ENCODE measurements at places on chromosomes 5 and 9.
A peak's percentile ranks its signal among the peaks of the same experiment; 100 is the strongest.

- no peak for DNase-seq
Observed at GRCh38 chr5:53257806-53258373, 148.3 kb upstream of the MOCS2 start.

- no peak for DNase-seq
Observed at GRCh38 chr5:125120012-125120411, 373.6 kb upstream of the ZNF608 start.

DNA sequence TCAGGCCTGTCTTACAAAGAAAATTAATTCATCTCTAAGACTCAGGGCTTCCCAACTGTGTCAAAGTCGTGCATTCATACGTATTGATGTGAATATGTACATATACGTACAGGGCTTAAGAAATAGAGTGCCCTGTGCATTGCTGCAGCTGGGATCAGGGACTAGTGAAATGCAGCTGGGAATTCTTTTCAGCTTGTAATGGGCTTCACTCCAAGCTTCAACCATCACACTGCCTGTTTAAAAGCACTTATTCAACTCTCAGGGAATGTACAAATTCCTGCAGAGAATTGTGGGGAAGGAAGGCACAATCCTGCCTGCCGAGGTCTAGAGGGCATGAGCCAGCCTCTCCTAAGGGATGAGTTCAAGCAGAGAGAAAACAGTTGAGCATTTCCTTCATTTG, 59.6 kb upstream of the MAN2A1 start:
- DNase-seq: no peak

GRCh38 chr5:120790339-120790738, 326.2 kb downstream of the PRR16 start:
- DNase-seq: no peak

GRCh38 chr5:136998854-136999357, 500.2 kb downstream of the SPOCK1 start:
- no peak for DNase-seq

GRCh38 chr5:77170-77501, 14.8 kb upstream of the PLEKHG4B start:
- DNase-seq: no peak

GRCh38 chr9:5971740-5972139, 43.7 kb downstream of the RANBP6 start:
- peak; percentile 30 for DNase-seq

DNA sequence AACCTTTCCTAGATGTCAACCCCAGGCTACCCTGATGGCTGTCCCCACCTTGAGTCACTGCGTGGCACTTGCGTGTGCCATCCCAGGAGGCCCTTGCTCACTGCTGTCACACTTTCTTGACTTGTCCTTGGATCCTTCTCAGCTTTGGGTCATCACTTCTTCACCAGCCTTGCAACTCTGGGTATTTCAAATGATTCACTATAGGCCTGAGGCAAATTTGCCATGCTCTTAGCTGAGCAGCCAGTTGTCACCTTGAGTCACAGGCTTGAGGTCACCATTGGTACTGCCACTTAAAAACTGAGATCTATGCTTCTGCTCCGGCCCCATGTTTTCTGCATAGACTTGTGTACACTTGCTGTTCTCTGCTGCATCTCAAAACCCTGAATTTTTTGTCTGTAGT, 84.7 kb downstream of the BASP1 start:
- DNase-seq: no peak

- no peak for DNase-seq
Observed at GRCh38 chr5:154762261-154762660, 7.1 kb downstream of the LARP1 start.

DNA sequence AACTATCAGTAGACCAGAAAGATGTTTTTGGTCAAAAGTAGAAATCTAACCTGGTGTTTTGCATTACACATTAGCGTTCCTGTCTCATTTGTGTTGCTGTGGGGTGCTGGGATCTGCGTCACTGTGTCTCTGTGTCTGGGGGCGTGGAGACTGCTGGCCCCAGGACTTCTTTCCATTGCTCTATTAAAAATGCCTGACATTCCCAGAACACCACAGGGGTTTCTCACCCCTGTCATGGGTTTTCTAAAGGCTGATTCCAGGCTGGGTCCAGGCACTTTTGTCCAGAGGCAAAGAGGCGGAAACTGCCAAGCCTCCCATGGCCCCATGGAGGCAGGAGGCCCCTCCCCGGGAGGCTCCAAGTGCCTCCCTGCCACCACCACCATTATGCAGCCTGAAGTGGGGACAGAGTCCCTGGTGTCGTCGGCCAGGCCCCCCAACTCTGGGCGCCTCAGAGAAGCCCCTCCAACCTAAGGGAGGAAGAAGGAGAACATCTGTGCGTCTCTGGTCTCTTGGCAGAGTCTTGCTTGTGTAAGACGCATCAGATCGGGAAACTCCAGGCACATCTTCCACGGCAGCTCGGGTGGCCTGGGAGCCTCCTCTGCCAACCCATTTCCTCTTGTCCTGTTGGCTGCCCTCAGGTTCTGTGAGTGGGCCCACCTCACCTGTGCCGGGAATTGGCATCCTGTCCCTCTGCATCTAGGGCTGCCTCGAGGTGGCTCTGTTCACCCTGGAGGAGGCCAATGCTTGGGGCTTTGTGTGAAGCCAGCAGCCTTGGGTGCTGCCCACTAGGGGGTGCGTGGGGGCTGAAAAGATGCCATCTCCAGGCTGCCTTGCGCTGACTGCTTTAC, 13.8 kb upstream of the PLEKHG4B start:
- peak; percentile 66 for DNase-seq

GRCh38 chr5:37501152-37501551, 122.0 kb downstream of the WDR70 start:
- DNase-seq: no peak

DNA sequence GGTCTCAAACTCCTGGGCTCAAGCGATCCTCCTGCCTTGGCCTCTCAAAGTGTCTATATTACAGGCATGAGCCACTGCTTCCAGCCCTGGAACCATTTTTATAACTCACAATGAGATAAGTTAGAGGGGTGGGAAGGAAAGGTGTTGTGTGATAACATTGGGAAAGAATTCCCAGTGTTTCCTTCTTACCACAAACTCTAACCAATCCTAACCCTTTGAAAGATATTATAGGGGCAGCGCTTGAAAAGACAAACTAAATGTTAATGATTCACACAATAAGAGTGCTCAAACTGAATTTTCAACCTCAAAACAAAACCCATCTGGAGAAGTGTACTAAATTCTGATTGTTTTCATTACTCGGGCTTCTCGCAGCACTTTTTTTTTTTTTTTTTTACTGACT, 109.7 kb downstream of the TSSK1B start:
- DNase-seq: no peak

DNA sequence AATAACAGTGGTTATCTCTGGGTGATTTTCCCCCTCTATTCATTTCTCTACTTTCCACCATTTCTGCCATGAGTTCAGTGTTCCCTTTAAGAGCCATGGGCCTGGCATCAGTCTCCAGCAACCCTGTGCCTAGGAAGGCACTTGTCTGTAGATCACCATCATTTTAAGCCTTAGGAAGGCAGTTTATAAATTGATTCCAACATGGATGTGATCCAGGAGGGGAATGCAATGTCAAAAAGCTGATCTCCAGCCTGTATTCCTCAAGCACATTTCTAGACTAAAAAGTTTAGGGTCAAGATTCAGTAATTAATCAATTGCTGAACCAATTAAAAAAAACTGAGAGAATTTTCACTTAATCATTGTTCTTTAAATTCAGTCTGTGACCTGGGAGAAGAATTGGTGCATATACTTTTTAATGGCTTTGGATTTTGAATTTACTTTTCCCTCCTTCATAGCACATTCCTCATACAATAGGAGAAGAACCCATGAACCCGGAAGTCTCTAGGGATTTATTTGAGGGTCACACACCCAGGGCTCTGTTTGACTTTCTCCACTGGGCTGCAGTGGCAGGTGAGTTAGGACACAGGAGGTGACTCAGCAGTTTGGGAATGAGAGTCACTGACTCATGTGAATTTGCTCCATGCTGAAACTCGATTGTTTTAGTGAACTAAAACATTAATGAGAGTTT, 6.1 kb upstream of the ERMP1 start:
- DNase-seq: peak; percentile 58

GRCh38 chr5:117318528-117318927, 743.9 kb upstream of the SEMA6A start:
- no peak for DNase-seq

DNA sequence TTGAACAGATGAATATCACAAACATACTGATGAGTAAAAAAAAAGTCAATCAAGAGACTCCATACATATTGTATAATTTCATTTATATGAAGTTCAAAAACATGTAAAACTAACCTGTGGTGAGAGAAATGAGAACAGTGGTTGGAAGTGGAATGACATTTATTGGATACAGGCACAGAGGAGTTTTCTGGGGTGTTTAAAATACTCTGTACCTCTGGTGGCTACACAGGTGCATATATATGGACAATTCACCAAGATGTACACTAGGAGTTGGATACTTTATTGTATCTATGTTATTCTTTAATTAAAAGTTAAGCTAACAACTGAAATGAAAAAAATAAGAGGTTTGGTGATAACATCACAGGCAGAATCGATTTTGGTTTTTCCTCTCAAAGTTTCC, 14.1 kb downstream of the FOXD1 start:
- DNase-seq: no peak

DNA sequence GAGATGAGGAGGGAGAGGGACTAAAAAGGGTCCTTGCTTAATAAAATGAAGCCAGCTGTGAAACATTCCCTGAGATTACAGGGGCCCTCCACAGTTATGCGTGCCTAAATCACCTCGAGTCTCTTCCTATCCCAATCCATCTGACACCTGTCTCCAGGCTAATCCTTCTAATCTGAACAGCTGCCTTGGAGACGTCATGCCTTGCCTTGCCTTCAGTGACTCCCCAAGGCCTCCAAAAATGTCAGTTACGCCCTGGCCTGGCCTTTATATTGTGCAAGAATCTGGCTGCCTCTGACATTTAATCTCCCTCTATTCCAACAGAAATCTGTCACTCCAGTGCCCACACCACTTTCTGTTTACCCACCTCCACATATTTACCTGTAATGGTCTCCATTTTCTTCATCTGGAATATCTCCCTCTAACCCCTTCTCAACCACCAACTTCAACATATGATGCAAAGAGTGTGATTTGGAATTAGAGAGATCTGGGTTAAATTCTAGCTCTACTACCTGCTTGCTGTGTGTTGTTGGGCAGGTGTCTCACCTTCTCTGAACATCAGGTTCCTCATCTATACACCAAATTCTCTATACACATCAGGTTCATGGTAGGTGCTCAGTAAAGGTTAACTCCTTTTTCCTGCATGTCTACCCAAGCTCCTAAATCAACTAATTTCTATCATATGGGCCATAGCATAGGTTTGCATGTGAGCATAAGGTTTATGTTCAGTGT, 57.9 kb downstream of the PTCD2 start:
- DNase-seq: peak; percentile 40

DNA sequence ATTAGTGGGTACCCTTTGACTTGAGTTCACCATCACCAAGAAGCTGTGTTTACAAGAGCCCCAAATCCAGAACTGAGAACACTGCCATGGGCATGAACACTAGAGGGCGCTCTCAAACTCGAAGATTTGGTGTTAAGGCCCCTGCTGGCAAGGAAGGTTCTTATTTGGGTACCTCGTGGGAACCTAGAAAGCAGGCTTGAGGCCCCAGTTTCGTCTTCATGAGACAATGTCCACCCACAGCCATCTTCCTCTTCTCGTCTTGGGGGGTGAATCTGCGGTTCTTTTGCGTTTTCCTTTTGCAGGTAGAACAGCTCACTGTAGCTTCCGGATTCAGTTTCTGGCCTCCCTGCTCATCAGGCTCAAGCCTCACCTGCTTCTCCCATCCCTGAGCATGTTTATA, 184.0 kb downstream of the SEMA5A start:
- peak; percentile 30 for DNase-seq

DNA sequence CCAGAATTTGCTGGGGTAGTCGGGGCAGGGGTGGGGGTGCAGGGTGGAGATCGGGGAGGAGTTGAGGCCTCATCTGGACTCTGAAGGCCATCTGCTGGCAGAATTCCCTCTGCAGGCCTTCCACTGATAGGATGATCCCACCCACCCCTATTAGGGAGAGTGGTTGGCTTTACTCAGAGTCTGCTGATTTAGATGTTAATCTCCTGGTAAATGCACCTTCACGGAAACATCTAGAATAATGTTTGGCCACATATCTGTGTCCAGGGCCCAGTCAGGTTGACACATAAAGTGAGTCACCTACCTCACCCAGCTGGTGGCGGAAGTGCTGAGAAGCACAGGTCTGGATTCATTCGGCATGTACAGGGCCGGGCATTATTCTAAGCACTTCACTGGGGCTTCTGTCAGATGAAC, 50.0 kb downstream of the DAPK1 start:
- no peak for DNase-seq

GRCh38 chr5:138449501-138450239, 10.8 kb downstream of the REEP2 start:
- DNase-seq: peak; percentile 97

GRCh38 chr5:88503041-88503345, 234.3 kb upstream of the TMEM161B start:
- no peak for DNase-seq

DNA sequence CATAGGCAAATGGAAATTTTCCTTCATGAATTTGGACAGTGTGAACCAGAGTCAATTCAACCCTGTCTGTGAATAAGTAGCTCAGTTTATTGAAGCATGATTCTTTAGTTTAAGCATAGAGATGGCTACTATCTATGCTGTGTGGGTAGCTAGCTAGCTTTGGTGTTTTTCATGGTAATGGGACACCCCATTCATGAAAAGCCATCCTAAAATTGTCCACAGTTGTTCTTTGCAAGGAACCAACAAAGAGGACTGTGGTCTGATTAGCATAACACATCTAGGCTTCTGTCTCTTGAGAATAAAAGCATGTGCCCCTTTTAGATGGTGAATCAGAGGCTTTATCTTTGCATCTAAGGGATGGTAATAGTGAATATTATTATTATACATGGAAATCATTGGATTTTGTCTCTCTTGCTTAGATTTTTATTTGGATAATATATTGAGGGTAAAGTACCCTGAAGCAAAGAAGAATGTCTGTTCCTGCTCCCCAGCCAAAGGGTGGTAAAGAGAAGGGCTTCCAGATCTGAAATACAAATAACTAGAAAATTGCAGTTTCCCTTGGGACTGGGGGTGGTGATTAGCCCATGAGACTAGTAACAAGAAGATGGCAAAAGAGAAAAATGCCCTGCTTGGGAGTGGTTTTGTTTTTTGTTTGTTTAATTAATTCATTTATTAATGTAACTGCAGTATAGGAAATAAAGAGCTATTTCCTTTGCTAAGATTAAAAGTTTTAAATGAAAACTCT, 624.2 kb upstream of the ZNF608 start:
- no peak for DNase-seq

- peak; percentile 70 for DNase-seq
Observed at GRCh38 chr5:150538007-150538917, 30.3 kb downstream of the NDST1 start.

DNA sequence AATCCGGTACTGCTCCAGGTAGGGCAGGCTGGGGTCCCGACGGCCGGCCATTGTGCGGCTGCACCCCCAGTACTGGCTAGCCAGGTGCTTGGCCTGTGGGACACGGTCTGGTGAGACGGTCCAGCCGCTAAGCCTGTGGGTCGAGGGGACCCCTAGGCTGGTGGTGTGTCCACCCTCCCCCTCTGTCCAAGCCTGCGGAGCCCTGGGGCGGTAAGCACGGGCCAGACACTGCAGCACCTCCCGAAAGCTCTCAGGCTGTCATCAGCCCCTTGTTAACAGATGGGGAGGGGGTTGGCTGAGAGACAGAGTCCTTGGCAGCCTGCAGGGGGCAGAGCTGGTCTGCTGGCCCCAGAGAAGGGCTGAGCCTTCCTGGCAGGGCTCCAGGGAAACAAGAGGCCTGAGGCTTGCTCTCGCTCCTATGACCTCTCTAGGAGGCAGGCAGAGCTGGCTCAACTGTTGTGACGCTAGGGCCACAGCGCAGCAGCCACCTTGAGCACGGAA, 11.8 kb upstream of the MRNIP start:
- peak; percentile 51 for DNase-seq

GRCh38 chr9:19554529-19554928, 145.7 kb downstream of the ACER2 start:
- DNase-seq: no peak

Data from AG20443 (cell line).